ENCODE measurements at places on chromosomes 3 and 15. TPM values are rescaled to one million over a fixed set of nuclear protein-coding genes. Genes with fewer than 3 reads are reported as not detected.

DNA sequence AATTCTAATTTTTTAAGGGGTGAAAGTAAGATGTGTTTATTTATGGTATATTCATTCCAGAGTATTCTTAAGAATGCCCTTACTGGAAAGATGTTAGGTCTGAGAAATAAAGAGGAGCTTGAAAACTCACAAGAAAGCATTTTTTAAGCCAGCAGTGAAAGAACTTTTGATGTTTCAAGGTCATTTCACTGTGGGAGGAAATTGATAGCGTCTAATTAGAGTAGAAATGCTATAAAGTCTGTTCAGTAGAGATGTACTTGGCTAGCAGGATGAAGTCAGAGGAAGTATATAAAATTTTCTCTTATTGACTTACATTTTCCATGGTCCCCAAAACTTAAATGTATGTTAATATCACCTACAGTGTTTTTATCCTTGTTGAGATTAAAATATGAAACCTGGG is 354.6 kb downstream of the CNTN6 start:
- no peak for DNase-seq

Gene NRG4
- total RNA-seq = 3.6 TPM

- peak; percentile 46 for DNase-seq
Observed at GRCh38 chr3:33636125-33636850, 81.8 kb downstream of the CLASP2 start.

- no peak for DNase-seq
Observed at GRCh38 chr3:142705198-142705597, 18.6 kb upstream of the TRPC1 start.

DNA sequence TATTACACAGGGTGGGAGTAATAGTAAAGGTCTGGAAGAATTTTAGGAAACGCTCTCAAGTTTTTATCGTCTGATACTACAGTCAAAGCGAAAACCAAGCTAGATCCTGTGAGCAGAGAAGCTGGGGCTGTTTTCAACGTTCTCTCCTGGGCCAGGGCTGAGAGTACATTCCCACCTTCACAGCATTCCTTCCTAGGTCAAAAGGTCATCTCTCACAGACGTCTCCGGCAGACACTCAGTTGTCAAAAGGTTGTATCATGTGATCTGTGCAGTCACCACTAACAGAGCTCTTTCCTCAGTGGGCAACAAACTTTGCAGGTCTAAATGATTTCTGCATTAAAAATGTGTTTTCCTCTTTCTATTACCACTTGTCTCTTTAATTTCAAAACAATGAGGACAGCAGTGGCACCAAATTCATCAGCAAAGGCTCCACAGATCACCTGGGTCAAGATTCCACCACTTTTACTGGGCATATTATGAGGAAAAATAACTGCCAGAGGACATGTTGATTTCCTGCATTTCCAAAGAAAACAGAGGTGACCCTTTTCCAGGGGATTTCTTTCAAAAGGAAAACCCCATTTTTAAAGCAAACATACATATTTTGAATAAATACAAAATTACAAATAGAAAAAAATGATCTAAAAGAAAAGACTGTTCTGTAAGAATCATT is 41.9 kb downstream of the MEIS2 start:
- no peak for DNase-seq

DNA sequence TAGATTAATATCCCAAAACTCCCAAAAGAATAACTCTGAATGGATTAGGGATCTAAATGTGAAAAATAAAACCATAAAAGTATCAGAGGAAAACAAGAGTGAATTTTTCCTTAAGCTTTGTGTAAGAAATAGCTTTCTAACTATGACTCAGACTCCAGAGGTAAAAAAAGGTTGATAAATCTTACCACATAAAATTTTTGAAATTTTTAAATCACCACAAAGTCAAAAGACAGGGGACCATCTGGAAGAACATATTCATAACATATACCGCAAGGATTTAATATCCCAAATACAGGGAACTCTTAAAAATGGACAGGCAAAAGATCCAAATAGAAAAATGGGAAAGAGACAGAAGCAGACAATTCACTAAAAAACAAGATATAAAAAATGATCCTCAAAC is 145.0 kb downstream of the ARNT2 start:
- DNase-seq = no peak

Gene INKA1
- 7.7 TPM for total RNA-seq

GRCh38 chr3:194330579-194330978 is 20.5 kb downstream of the CPN2 start:
- DNase-seq = peak; percentile 43

Gene SPRED1
- 74.9 TPM for total RNA-seq

Measured in umbilical cord (tissue), 2 donors.